Putamen (tissue), 1 donor: ENCODE measurements at places on chromosomes 2 and 18.

DNA sequence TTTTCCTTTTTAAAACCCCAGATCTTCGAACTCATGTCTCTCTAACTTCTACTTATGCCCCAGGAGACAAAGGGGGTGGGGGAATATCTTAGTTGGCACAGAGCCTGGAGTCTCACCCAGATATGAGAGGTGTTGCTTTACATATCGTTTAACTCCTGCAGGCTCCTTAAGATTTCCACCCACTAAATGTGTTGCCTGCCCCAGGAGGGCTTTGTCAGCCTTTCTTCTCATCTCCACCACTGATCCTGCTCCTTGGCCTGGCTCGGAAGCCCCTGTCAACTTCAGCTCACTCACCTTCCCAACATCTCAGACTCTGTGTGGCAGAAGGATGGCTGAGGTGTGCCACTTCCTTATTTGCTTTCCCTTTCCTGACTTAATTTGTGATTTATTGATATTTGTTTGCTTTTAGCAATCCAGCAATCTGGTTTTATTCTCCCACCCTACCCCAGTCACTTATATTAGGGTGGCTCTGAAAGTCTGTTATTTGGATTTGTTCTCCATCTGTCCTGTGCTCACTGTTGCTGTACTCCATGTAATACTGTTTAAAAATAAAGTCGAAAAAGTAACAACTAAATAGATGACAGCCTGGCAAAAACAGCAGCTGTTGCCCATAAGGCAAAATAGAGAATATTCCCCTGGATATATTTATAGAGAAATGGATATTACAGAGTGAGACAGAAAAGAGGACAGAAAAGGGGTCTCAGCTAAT is 200.6 kb downstream of the ZBTB7C start:
- no peak for DNase-seq

GRCh38 chr2:223580951-223581350 is 21.2 kb downstream of the SCG2 start:
- DNase-seq: no peak

GRCh38 chr2:40192864-40193669 is 258.8 kb downstream of the SLC8A1 start:
- DNase-seq: no peak

DNA sequence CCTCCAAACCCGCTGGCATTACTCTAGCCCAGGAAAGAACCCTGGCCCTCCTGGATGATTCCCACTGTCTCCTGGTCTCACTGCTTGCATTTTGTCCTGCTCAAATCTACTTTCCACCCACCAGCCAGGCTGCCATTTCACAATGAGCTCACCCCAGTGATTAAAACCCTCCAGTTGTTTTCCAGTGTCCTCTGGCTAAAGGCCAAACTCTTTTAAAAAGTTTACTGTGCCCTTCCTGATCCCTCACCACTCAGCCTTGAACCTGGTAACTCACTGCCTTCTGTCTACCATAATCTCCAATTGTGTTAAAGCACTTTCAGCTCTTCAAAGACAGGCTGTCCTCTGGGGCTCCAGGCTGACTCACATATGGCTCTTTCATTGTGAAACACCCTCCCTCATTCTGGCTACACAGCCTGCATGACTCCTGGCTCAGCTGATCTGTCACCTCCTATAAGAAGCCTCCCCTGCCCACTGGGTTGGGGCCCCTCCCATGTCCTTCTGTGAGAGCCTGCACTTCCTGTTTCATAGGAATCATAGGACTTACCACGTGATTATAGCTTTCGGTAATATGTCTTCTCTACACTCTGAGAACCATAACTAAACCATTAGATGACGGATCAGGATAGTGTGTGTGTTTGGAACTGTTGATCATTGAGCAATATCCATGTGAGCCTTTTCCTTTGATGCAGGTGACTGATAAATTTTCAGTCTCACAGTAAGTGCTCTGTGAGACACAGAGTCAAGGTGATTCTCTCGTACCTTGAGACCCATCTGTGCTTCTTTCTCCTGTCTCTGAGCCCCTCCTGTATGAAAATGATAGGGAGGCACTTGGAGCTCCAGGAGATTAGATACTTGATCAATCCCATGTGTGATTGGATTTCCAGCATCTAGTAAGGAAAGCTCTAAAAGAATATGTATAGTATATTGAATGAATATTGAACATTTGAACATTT is 590.8 kb upstream of the ID2 start:
- no peak for DNase-seq
